Hematopoietic multipotent progenitor cell (in vitro differentiated cells): ENCODE measurements at places on chromosomes 4 and X. TPM values are rescaled to one million over a fixed set of nuclear protein-coding genes. Genes with fewer than 3 reads are reported as not detected.

DNA sequence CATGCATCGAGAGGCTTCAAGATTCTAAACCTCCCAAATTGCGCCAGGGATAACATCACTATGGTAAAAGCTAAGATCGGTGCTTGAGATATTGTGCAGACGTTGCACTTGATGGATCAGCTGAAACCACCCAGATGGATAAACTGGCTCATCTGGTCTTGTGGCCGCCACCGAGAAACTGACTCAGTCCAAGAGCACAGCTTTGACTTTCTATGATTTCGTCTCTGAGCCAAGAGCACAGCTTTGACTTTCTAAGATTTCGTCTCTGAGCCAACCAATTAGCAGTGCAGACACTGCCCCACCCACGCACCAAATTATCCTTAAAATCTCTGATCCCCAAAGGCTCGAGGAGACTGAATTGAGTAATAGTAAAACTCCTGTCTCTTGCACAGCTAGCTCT, 687.2 kb downstream of the FAM133A start:
- DNase-seq: no peak

- DNase-seq: no peak
These were observed 645.5 kb downstream of the ANKRD50 start for GRCh38 chr4:124067046-124067445.

DNA sequence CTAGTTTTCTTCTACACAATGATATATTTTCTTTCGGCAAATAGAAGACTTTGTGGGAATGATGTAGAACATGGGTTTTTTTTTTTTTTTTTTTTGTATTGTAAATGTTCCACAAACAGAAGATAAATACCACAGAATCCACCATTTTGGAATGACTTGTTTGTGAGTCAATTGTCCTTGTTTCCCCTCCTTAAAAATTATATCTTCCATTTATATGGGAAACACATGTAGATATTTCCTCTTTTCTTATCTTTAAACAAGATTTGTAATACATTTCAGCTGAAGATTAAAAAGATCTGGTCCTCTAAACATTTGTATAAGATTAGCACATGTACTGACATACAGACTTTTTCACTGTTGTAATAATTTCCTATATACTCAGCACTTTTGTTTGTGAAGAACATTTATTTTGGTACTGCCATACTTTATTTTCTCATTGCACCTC, 304.6 kb downstream of the SPRY1 start:
- DNase-seq: no peak

DNA sequence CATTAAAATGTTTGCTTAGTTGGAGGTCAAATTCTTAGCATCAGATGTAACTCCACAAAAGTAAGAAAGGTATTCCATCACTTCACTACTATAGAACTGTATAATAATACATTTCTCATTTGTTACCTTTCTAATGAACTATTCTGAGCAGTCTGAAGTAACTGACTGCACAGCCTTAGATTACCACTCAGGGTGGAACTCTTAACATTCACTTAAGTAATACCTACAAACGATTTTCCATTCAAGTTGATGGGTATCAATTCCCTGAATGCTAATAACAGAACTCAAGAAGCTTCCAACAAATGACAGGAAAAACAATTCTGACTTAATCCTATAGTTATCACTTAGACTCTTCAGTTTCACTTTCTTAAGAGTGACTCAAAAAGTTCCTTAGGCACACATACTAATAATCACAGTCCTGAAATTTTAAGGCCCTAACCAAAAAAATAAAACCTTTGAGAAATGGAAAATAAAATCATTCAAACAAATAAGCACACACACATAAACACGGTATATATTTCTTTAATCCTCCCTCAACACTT, 20.9 kb downstream of the HNRNPD start:
- no peak for DNase-seq

GRCh38 chr4:155818639-155819038, 47.4 kb downstream of the ASIC5 start:
- DNase-seq: no peak

GRCh38 chr4:70752236-70752635, 30.5 kb downstream of the RUFY3 start:
- no peak for DNase-seq

DNA sequence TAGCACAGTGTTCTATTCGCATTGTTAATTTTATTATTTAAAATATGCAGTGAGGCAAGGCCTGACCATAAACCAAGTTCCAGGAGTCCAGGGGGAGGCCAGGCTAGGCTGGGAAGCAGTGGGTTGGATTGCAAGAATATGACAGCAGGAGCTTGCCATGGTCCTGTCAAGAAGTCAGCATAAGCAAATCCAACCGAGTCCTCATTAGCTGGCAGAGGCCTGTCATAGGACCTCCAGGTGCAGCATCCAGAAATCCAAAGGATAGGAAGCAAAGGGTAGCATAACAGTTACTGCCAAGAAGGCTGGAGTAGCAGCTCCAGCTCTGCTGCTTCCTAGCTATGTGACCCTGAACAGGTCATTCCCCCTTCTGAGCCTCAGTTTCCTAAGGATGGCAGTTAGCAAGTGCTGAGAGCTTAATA, 13.4 kb downstream of the PJA1 start:
- DNase-seq: no peak

- DNase-seq: peak; percentile 85
These were observed 626 bp downstream of the TBC1D1 start for GRCh38 chr4:37891260-37892159.

GRCh38 chrX:14026121-14026520, 3.6 kb downstream of the GEMIN8 start:
- DNase-seq: no peak

DNA sequence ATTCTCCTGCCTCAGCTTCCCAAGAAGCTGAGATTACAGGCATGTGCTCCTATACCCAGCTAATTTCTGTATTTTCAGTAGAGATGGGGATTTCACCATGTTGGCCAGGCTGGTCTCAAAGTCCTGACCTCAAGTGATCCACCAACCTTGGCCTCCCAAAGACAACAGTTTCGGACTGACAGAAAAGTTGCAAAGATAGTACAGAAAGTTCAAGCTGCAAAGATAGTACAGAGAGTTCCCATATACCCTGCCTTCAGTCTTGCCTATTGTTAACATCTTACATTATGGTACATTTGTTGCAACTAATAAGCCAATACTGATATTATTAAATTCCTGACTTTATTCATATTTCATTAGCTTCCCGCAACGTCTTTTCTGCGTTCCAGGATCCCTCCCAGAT, 65.8 kb downstream of the SUPT20HL2 start:
- DNase-seq: no peak

DNA sequence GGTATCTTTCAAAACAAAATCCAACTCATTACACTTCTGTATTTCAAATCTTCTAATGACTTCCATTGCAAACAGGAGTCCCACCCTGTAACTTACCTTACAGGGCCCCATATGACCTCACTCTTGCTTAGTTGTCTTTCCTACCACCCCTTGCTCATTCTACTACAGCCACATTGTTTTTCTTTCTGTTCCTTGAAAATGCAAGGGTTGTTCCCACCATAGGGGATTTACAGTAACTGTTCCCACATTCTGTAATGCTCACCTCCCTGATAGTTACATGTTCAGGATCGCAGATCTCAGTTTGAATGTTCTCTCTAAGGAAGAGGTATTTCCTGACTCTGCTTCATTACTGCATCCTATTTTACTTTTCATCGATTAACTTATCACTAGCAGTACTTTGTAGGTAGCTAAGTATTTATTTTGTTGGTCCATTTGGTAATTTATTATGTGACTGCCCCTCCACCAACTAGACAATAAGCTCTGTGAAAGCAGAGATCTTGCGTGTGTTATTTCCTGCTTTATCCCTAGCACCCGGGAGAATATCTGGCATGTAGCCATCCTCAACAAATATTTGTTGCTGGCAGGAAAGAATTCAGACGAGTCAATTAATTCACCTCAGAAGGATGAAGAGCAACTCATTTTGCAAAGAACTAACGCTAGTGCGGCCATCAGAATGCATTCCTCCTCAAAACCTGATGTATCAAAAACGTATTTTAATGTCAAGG, 21.4 kb downstream of the MAOB start:
- no peak for DNase-seq

- no peak for DNase-seq
These were observed 1.2 kb upstream of the TMEM47 start for GRCh38 chrX:34658326-34658725.

GRCh38 chr4:98643755-98644154, 14.7 kb downstream of the TSPAN5 start:
- no peak for DNase-seq

DNA sequence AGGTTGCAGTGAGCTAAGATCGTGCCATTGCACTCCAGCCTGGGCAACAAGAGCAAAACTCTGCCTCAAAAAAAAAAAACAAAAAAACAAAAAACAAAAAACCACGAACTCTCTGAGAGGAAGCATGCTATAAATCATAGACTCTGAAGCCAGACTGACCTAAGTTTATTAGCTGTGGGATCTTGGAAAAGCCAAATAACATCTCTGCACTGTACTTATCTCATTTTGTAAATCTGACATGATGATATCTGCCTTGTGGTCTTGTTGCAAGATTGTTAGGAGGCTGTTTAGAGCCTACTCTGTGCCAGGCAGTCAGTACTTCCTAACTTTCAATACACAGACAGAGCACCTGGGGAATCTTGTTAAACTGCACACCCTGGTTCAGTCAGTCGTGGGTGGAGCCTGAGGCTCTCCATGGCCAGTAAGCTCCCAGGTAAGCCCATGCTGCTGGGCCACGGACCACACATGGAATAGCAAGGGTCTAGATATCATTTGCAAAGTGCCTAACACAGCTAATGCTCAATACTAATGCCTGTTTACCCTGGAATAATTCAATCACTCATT, 107.6 kb upstream of the SMIM10 start:
- DNase-seq: no peak

GRCh38 chr4:128682942-128683666, 126.4 kb upstream of the JADE1 start:
- no peak for DNase-seq

- DNase-seq: no peak
These were observed 246.8 kb downstream of the QDPR start for GRCh38 chr4:17265139-17265538.

GRCh38 chrX:26914232-26914631, 548.9 kb downstream of the PPP4R3C start:
- DNase-seq: no peak

GRCh38 chrX:15143825-15144121, 126.1 kb downstream of the ASB9 start:
- no peak for DNase-seq

DNA sequence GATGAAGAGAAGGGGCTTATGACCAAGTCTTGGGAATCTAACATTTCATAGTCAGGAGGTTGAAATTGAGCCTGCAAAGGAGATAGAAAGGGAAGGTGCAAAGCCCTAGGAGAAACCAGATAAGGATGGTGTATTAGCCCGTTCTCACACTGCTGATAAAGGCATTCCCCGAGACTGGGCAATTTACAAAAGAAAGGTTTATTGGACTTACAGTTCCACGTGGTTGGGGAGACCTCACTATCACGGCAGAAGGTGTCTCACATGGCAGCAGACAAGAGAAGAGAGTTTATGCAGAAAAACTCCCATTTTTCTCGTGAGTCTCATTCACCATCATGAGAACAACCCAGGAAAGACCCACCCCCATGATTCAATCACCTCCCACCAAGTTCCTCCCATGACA, 129.5 kb upstream of the LNX1 start:
- no peak for DNase-seq

- DNase-seq: no peak
These were observed 1068.3 kb downstream of the STIM2 start for GRCh38 chr4:27928761-27929540.

- no peak for DNase-seq
These were observed 202.0 kb downstream of the SMIM20 start for GRCh38 chr4:26116057-26116456.

GRCh38 chr4:98612318-98613250, 45.8 kb downstream of the TSPAN5 start:
- peak; percentile 3 for DNase-seq

DNA sequence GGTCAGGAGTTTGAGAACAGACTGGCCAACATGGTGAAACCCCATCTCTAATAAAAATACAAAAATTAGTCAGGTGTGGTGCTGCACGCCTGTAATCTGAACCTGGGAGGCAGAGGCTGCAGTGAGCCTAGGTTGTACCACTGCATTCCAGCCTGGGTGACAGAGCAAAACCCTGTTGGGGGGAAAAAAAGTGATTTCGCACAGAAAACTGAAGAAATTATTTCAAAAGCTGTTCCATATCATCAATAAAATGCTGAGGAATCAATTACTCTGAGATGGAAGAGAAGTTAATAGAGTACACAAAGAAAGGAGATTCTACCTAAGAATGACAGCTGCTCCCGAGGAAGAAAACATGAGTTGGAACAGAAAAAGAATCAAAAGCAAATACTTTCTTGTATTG, 95.9 kb downstream of the PDGFC start:
- no peak for DNase-seq

DNA sequence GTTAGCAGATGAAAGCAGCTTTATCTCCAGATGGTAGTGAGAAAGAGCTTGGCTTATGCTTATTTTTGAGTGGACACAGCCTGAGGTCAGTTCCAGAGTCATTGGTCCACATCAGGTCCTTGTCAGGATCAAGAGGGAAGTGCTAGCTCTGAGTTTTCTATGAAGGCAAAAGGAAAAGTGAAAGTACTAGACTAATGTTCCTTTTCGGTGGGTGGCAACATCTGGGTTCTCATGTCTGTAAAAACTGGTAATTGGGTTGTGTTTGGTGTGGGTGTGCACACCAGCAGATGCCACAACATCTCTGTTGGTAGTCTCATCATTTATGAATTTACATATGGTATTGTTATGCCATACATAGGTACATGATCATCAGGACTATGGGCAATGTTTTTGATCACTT, 210.5 kb downstream of the PWWP3B start:
- DNase-seq: peak; percentile 10

GRCh38 chr4:89563431-89563830, 255.8 kb upstream of the GPRIN3 start:
- DNase-seq: no peak

- DNase-seq: no peak
These were observed 3.5 kb downstream of the GNRHR start for GRCh38 chr4:67750691-67751090.

Gene REELD1
- total RNA-seq: not detected

Gene SLC2A9
- 3.2 TPM for total RNA-seq

Gene CTAG1A
- not detected for total RNA-seq

Gene NAA11
- under 0.01 TPM for total RNA-seq

Gene TMPRSS11A
- total RNA-seq: not detected

Gene DGKK
- total RNA-seq: not detected

Gene CITED1
- total RNA-seq: not detected

Gene GPR119
- not detected for total RNA-seq

Gene OPRPN
- total RNA-seq: not detected

Gene MAGIX
- 3.5 TPM for total RNA-seq
